CD4-positive, alpha-beta T cell treated with Interleukin-2 at 100 ng/mL for 4 hours (primary cell): ENCODE measurements at places on chromosomes 11 and 22.

DNA sequence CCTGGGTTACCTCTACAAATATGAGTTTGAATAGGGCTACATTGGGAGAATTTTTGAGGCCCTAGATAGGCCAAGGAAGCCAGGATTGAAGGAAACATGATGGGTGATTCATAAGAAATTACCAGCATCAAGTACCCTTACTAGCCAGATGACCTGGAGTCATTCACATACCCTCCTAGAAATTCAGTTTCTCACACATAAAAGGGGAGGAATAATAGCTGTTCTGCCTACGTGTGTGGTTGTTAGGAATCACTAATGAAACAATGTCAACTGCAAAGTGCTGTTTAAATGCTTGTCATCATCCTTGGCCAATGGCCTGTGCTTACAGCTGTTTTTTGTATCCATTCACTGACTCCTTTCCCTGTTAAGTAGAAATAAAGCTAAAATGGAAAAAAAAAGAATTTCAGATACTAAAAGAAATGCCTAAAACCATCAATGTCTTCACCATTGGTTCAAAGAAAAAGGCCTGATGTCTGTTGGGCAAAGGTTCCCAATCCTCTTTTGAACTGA lies 114.4 kb downstream of the NCAM1 start:
- DNase-seq = no peak

- DNase-seq = no peak
Measured at GRCh38 chr11:34464591-34465051, 25.9 kb downstream of the CAT start.

GRCh38 chr11:104926771-104927611 lies 28.7 kb upstream of the CASP12 start:
- no peak for DNase-seq

- DNase-seq = no peak
Measured at GRCh38 chr11:65894034-65894591, 3.6 kb downstream of the CCDC85B start.

- DNase-seq = no peak
Measured at GRCh38 chr11:84930863-84931262, 696.3 kb downstream of the DLG2 start.

GRCh38 chr22:23245045-23245798 lies 64.9 kb downstream of the BCR start:
- DNase-seq = no peak

GRCh38 chr11:363948-364761 lies 5.1 kb upstream of the B4GALNT4 start:
- DNase-seq = peak; percentile 84

- no peak for DNase-seq
Measured at GRCh38 chr11:111571829-111572501, 30.3 kb upstream of the SIK2 start.

GRCh38 chr11:66744485-66745355 lies 15.7 kb upstream of the SPTBN2 start:
- peak; percentile 92 for DNase-seq
